ENCODE measurements at places on chromosomes 6 and 20.

GRCh38 chr20:53763707-53764414 is 170.2 kb upstream of the ZNF217 start:
- DNase-seq, result no peak

DNA sequence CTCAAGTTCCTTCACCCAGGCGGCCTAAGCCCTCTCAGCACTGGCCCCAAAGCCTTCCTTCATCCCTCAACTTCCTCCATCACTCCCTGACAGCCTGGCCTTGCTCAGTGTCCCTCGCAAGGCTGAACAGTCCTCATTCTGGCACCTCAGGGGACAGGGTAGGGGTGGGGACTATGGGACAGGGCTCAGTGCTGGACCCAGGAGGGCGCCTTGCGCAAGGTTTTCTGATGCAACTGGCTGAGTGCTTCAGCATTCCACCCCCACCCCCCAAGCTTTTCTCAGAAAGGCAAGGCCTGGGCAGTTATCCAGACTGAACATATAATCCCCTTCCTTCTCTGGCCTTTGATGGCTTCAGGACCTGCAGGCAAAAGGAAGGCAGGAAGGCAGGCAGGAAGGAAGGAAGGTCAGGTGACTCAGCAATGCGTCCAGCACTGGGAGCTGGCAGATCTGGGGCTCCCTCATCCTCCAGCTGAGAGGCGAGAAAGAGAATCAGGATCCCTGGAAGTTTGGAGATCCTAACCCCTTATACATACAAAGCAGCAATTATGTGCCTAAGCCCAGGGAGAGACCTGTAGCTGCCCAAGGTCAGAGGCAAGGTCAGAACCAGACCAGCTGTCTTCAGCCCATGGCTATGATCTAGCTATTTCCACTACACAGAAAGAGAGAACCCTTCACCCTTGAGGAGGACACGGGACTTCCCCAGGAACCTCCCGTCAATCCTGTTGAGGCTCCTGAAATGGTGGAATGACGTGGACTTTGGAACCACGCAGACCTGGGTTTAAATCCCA is 8.6 kb upstream of the TRIB3 start:
- no peak for DNase-seq

- no peak for DNase-seq
These were observed 33.4 kb downstream of the SNAI1 start for GRCh38 chr20:50015993-50016770.

GRCh38 chr20:20102716-20103258 is 50.5 kb downstream of the CFAP61 start:
- no peak for DNase-seq

GRCh38 chr20:25058051-25058846 is at the start of gene ACSS1:
Gene ACSS1, minus strand, starts transcription at chr20:25058139. Its CDS starts 37 bp downstream, at chr20:25058102.
- DNase-seq, result peak; percentile 87

- DNase-seq, result no peak
These were observed 269.7 kb downstream of the TAF4 start for GRCh38 chr20:61795669-61796630.

DNA sequence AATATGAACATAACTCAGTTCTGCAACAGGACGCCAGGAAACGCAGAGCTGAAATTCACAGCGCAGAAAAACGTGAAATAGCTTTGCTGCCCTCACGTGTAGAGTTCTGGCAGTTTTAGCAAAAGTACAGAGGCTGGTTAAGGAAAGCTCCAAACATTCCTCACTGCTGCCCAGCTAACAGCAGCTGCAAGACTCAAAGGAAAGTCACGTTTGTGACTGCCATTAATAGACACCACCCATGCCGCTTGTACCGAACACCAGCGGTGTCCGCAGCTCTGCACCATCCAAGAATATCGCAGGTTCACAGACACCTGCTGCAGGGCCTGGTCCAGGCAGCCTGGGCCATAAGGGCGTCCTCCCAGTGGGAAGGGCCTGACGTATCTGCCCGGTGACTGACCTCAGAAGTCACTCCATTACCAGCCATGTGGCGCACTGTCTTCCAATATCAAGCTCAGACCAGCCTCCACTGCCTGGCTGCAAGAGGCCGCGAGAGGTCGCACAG is 61.4 kb downstream of the WDR27 start:
- DNase-seq, result no peak

Measured in CD8-positive, alpha-beta memory T cell (primary cell).